Spinal cord (tissue), 10 donors: ENCODE measurements at places on chromosomes 5 and 9. TPM values are rescaled to one million over a fixed set of nuclear protein-coding genes. Genes with fewer than 3 reads are reported as not detected.

- H3K27ac ChIP-seq, result no peak overlapping the region
- no peaks in the 10 kb centered on the region for H3K27me3 ChIP-seq
- no peaks in the 10 kb centered on the region for H3K4me1 ChIP-seq
- H3K4me3 ChIP-seq, result no peak overlapping the region
- DNase-seq, result no peak
- H3K36me3 ChIP-seq, result no peaks in the 10 kb centered on the region
Observed at GRCh38 chr9:112971415-112971814, 40.6 kb downstream of the ZNF883 start.

Gene RIC1
- total RNA-seq, result 30.3 TPM

Gene NMUR2
- 0.30 TPM for total RNA-seq

DNA sequence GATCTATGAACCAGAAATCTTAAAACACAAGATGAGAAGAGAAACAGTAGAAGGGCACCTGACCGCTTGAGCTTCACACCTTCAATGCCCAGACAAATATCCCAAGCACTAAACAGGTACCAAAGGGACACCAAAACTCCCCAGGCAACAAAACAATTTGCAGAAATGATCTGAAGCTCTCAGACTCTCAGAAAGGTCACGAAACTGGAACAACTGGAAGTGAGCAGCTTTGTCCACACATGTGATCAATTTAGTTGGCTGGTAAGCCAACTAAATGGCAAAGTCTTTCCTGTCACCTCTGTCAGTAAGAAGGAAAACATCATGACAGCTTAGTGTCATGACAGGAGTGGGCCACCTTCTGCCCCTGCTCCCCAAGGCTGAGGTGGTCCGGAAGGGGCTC, 4.1 kb downstream of the IPPK start:
- peaks cover 24% of the 10 kb centered on the region for H3K36me3 ChIP-seq
- H3K4me1 ChIP-seq, result peaks cover 36% of the 10 kb centered on the region
- DNase-seq, result no peak
- no peak overlapping the region for H3K27ac ChIP-seq
- no peak overlapping the region for H3K4me3 ChIP-seq
- no peaks in the 10 kb centered on the region for H3K27me3 ChIP-seq

Gene PAIP1
- total RNA-seq, result 131 TPM
